ENCODE measurements at places on chromosomes 11 and 22. TPM values are rescaled to one million over a fixed set of nuclear protein-coding genes. Genes with fewer than 3 reads are reported as not detected.

The P4HA3 gene
- total RNA-seq = 0.93 TPM

GRCh38 chr22:36562261-36562835 lies 33.4 kb upstream of the EIF3D start:
- no peak for DNase-seq

GRCh38 chr11:103696123-103696522 lies 340.3 kb upstream of the DDI1 start:
- DNase-seq = no peak

GRCh38 chr22:50245214-50246072 lies 620 bp upstream of the TUBGCP6 start:
- DNase-seq = peak; percentile 37

DNA sequence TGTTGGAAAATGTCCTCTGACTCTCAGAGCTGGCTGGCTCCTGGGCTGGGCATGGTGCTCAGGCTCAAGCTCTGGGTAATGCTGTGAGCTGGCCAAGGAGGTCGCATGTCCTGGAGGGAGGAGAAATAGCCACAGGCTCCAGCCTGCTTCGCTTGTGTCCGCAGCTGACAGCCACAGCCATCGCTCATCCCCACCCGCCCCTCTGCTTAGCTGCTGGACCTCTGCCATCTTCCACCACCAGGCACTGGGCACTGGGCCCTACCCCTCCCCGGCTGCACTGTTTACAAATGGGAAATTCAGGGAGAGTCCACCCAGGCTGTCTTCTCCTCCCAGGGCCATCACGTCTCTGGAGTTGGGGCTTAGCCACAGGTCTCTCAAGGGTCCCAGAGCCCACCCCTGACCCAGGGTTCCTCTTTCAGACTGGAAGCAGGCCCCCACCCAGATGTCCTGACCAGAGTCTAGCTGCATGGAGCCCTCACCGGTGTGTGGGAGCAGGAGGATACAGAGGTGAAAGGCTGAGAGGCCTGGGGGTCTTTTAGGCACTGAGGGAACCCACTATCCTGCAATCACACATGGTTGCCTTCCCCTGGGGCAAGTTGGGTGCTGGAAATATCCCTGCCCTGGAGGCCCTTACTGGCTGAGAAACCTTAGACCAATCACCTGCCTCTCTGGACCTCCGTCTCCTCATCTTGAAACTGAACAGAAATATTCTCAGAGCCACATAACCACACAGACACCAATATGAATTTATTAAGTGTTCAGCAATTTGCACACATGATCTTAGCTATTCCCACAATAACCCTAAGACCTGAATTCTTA lies 62.7 kb downstream of the CD82 start:
- peak; percentile 92 for DNase-seq

The FBXO7 gene
- 79.4 TPM for total RNA-seq

DNA sequence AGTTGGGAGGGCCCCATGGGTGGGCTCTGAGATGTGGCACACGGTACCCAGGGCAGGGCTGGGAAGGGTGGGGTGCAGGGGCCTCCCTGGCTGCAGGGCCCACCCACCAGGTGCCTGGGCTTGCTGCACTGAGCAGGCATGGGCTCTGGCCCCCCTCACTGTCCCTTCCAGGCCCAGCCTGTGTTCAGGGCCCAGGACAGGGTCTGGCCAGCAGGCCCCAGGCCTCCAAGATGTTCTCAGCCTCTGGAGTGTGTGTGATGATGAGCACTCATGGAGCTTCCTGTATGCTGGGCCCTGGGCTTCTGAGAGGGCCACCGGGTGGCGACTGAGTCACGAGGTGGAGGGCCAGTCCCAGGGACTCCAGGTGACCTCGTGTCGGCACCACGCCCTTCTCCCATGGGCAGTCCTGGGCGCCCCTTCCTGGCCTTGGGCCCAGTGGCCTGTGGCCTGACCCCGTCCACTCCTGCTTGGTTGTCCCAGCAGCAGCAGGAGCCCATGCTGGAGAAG lies 55.9 kb upstream of the CCDC188 start:
- no peak for DNase-seq

- no peak for DNase-seq
Observed at GRCh38 chr11:79857377-79858214, 416.8 kb upstream of the TENM4 start.

DNA sequence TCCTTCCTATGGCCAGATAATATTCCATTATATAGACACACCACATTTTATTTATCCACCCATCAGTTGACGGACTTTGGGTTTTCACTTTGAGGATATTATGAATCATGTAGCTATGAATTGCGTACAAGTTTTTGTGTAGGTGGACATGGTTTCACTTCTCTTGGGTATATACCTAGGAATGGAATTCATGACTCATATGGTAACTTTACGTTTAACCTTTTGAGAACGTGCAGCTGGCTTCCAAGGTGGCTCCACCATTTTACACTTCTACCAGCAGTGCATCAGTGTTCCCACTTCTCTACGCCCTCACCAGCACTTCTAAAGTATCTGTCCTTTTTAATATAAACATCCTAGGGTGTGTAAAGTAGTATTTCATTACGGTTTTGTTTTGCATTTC lies 112.0 kb downstream of the PLEKHA7 start:
- no peak for DNase-seq

DNA sequence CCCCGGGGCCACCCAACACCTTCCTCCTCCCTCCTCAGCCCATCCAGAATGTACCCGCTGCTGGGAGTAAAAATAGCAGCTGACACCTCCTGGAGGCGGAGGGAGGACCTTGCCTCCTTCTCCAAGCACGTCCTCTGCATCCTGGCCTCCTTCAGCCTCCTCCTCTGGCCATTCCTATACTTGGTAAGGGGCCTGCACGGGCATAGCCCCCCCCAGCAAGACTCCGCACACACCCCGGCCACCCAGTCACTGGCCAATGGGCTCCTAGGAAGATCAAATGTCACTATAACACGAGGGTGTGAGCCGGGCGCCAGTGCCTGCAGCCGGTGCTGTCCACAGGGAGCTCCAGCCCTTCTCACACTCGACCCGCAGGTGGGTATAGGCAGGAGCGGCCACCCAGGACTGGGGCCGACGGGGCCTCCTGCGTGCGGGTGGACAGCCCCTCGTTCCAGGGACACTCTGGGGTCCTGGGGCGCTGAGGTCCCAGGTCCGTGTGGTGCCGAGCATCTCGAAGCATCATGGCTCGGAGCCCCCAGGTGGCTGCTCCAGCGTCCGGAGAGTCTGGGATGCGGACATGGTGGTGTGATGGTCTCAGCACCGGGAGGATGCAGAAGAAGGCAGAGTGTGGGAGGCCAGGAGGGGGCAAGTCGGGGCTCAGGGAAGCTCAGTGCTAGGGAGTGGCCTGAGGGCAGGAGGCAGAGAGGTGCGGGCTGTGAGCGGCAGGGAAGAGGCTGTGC lies at the start of gene TNNT3:
Gene TNNT3, plus strand, starts transcription at position 313 of the 737 bp plus-strand sequence. CDS start 3,172 bp downstream, outside the sequence.
- DNase-seq = no peak

DNA sequence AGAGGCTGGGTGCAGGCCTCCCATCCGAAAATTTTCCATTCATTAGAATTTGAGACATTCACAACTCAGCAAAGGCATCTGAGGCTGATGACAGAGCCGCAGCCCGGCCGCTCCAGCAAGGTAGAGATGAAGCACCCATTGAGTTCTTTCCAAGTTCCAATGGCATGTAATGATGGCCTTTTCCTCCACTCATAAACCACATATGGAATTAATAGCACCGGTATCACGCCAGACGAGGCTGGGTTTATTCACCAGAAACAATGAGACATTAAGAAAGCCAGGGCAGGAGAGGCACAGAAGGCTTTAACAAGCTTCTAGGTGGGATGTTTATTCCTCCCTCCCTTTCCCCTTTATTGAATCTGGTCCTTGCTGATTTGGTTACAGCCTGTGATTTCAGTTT lies 534.4 kb downstream of the MN1 start:
- DNase-seq = no peak

- DNase-seq = no peak
Observed at GRCh38 chr22:39374801-39375200, 24.8 kb upstream of the TAB1 start.

- no peak for DNase-seq
Observed at GRCh38 chr11:130124096-130124495, 35.5 kb upstream of the ST14 start.

The CSF2RB gene
- total RNA-seq = 1.7 TPM

DNA sequence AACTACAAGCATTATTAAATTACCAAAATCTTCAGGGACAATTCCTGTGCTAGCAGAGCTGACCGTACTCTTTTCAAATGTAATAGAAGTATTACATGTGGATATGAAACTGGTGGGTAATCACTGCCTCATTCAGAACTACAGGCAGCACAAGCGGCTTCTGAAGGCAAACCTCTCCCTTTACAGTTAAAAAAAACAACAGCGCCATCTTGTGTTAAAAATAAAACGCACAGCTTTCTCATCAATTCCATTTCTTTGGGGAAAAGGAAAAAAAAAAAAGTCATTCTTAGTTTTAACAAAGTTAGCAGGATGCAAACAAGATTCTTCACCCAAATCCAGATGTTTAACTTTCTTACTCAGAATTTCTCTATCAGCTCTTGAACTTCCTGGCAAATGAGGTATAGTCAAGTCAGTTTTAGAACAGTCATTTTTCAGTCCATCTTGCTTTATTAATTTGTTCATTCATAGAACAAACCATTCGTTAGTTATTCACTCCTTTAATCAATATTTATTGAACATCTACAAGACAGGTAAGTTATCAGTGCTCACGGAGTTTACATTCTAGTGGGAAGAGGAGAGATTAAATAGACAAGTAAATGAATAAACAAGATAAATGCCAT lies 331.8 kb upstream of the MPPED2 start:
- no peak for DNase-seq

GRCh38 chr22:31229402-31230079 lies 17.4 kb downstream of the LIMK2 start:
- no peak for DNase-seq

DNA sequence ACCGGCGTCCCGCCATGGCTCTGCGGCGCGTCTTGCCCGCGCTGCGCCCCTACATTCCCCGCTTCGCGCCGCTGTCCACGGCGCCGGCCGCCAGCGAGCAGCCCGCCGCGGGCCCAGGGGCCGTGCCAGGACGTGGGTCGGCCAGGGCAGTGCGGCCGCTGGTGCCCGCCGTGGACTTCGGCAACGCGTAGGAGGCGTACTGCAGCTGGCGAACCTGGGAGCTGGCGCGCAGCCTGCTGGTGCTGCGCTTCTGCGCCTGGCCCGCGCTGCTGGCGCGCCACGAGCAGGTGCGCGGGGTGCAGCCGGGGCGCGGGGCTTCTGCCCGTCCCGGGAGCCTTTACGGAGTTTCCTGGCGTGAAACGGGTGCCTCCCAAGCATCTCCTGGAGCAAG lies 20.1 kb downstream of the DGCR6L start:
- DNase-seq = no peak

The MS4A15 gene
- not detected for total RNA-seq

The HEPN1 gene
- total RNA-seq = not detected

- peak; percentile 84 for DNase-seq
Observed at GRCh38 chr11:35485656-35486322, 39.6 kb downstream of the PAMR1 start.

The KRTAP5-11 gene
- total RNA-seq = not detected

Measured in dorsolateral prefrontal cortex (tissue), 122 donors.